ENCODE measurements at places on chromosomes 16 and 17.
A peak's percentile ranks its signal among the peaks of the same experiment; 100 is the strongest.

- peak; percentile 87 for DNase-seq
These were observed 17.7 kb downstream of the KSR1 start for GRCh38 chr17:27473748-27474609.

- DNase-seq, result no peak
These were observed 14.8 kb upstream of the OSGIN1 start for GRCh38 chr16:83937922-83938885.

DNA sequence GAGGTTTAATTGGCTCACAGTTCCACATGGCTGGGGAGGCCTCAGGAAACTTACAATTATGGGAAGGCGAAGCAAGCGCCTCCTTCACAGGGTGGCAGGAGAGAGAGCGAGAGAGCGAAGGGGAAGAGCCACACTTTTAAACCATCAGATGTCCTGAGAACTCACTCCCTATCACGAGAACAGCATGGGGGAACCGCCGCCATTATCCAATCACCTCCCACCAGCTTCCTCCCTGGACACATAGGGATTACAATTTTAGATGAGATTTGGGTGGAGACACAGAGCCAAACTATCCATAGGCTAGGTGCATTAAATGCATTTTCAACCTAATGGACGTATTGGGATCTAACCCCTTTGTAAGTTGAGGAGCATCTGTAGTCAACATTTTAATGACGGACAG is 4.9 kb upstream of the ANKRD40 start:
- peak; percentile 0 for DNase-seq

GRCh38 chr16:88602091-88602490 is 31.9 kb downstream of the ZC3H18 start:
- no peak for DNase-seq

DNA sequence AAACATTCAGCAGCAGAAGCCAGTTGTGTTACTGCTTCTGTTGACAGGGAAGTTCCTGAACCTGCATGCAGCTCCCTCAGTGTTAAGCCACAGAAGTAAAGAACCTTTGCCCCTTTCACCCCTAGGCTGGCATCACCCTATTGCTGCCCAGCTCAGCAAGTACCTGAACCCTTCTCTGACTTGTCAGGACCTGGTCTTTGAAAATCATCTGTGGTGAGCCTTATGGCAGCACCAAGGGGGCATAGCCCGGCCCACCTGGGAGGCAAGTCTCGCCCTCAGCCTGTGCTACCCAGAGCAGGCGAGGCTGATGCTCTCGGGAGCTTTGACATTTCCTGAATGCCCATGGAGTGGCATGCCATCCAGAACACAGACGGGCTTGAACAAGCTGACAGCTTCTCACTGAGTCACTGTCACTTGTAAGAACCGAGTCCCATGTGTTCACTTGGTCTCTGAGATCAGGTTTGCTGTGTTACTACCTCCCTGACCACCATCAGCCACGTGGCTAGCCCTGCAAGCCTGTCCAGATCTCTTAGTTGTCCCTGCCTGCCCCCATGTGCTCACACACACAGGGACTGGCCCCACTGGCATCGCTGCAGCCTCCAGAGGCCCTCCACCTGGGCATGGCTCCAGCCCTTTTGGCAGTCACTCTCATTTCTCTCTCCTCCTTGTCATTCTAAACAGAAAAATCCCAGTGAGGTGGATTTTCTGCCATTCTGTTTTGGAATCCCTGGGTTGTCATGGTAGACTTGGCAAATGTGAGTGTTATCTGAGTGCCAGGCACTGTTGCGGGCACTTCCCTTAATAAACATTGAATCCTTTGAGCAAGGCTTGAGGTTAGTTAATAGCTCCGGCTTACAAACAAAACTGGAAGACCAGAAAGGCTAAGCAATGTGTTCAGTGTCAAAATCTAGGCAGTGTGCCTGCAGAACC is 2.9 kb upstream of the CARMIL2 start:
- no peak for DNase-seq

GRCh38 chr16:85125570-85126393 is 13.5 kb upstream of the CIBAR2 start:
- DNase-seq, result no peak

- DNase-seq, result no peak
These were observed 23.2 kb upstream of the MEAK7 start for GRCh38 chr16:84527532-84528269.

DNA sequence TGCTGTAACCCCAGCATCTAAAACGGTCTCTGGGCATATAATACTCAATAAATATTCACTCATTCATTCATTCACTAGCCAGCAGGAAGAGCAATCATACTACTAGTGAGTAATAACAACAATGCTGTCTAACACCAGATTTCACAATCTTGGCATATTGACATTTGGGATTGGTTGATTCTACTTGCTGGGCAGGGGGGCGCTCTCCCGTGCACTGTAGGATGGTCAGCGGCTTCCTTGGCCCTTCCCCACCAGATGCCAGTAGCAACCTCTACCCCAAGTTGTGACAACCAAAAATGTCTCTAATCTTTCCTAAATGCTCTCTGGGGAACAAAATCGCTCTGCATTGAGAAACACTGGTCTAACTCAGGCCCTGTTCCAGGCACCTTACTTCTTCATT is 20.7 kb downstream of the WFDC1 start:
- no peak for DNase-seq

- no peak for DNase-seq
These were observed 187.0 kb upstream of the RPL38 start for GRCh38 chr17:74016461-74016860.

- no peak for DNase-seq
These were observed 54.7 kb upstream of the CDH11 start for GRCh38 chr16:65176603-65177002.

- no peak for DNase-seq
These were observed 49.6 kb downstream of the C16orf95 start for GRCh38 chr16:87267566-87267965.

DNA sequence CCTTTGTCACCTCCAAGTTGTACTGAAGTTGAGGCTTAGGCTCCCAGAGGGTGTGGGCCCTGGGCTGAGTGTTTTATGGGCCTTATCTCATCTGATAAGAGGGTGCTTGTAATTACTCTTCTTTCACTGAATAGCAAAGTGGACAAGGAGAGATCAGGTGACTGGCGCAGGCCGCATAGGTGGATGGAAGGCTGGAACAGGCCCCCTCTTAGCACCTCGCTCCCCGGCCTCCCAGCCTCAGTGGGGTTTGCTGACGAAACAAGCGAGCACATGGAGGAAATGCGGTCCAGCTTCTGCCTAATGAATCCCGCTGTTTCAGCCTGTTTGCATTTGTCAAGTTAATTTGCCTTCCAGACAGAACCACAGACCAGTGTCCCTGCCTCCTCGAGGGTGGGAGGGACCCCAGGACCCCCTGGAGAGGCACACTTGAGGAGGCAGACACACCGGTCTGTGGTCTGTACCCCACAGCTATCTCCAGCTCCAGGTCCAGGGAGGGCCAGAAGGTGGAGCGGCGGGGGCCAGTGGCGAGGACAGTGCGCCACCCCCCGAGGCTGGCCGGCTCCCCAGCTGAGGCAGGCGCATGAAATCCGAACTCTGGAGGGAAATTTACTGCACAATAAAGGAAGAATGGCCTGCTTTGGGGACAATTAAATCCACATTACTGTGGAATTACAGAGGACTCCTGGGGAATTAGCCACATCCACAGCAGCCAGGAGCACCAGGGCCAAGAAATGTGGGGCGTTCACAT is 123.4 kb downstream of the NTN1 start:
- DNase-seq, result no peak

GRCh38 chr17:39525801-39526506 is 64.7 kb downstream of the CDK12 start:
- no peak for DNase-seq

- DNase-seq, result no peak
These were observed 218.7 kb upstream of the RBFOX1 start for GRCh38 chr16:7113949-7114348.
